ENCODE measurements at places on chromosomes 13 and 19. TPM values are rescaled to one million over a fixed set of nuclear protein-coding genes. Genes with fewer than 3 reads are reported as not detected.

GRCh38 chr19:4102339-4103079, 21.4 kb downstream of the MAP2K2 start:
- no peak overlapping the region for H3K27ac ChIP-seq
- no peak overlapping the region for H3K4me3 ChIP-seq
- H3K36me3 ChIP-seq = no peaks in the 10 kb centered on the region
- H3K27me3 ChIP-seq = no peaks in the 10 kb centered on the region
- H3K4me1 ChIP-seq = no peaks in the 10 kb centered on the region

Gene ZNF763
- total RNA-seq = 5.7 TPM

GRCh38 chr13:97225533-97225932, 3.4 kb downstream of the MBNL2 start:
- DNase-seq = no peak
- H3K27me3 ChIP-seq = no peaks in the 10 kb centered on the region
- H3K4me1 ChIP-seq = peaks cover 23% of the 10 kb centered on the region
- peak overlapping the region; percentile 54 for H3K4me3 ChIP-seq

Gene ANGPTL4
- total RNA-seq = 24.8 TPM

Gene FBXO46
- 18.4 TPM for total RNA-seq

Gene APLP1
- 8.6 TPM for total RNA-seq

- no peaks in the 10 kb centered on the region for H3K27me3 ChIP-seq
- no peak overlapping the region for H3K4me3 ChIP-seq
- H3K4me1 ChIP-seq = peaks cover 15% of the 10 kb centered on the region
Measured at GRCh38 chr13:76383676-76384461, 502.3 kb downstream of the KCTD12 start.

Gene OR10H2
- not detected for total RNA-seq

Gene GJA3
- total RNA-seq = 0.12 TPM

DNA sequence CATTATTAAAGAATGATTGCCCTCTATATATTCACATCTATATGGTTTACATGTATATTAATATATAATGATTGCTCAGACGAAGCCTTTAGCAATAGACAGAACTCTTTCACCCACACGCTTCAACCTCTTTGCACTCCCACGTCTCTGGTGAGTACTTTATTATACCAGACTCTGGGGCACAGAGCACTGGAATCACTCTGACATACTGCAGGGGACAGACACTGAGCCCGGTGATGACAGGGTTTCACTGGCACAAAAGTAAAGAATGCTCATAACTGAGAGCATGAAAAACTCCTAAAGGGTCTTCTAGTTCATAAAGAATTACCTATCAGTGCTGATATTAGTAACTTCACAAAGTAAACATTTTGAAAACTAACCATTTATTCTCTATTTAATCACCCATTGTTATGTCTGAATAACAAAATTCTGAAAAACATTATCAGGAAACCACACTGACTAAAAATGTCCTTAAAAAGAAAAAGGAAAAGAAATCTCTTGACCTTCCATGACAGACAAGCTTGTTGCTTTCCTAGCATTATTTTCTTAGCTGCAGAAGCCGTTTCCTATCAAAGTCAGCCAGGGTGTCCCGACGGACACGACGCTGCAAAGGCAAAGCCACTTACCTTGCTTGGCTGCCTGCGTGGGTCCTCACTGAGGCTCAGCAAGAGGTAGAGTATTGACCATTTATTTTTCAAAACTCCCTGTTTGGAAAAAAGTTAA, 29.1 kb downstream of the TUBGCP3 start:
- H3K27ac ChIP-seq = no peak overlapping the region
- H3K4me3 ChIP-seq = no peak overlapping the region
- no peaks in the 10 kb centered on the region for H3K27me3 ChIP-seq
- no peaks in the 10 kb centered on the region for H3K4me1 ChIP-seq
- H3K36me3 ChIP-seq = peaks cover 70% of the 10 kb centered on the region

DNA sequence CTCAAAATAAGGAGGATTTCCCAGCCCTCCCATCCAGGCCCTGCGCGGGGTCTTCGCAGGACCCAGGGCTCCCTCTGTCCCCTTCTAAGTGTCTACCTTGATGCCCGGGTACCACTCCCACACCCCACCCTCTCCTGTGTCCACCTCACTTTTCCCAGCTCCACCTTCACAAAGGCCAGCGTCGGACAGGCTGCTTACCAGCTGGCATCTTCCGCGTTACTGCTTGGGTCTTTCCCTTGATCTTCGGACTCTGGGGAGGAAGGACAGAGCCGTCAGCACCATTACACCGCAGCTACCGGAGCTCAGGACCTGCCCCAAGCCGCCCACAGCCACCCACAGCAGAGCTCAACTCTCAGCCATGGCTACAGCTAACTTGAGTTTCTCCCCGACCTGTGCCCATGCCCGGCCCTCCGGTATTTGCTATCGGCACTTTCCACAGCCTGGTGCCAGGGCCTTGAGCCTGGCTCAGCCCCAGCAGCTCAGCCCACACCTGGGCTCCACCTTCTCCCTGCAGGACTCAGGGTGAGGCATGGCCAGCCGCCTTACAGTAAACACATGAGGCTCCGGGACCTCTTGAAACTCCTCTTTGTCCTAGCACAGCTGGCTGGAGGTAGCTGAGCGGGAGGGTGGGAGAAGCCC, 3.8 kb downstream of the C13orf46 start:
- peak overlapping the region; percentile 76 for H3K27ac ChIP-seq
- peaks cover 8% of the 10 kb centered on the region for H3K36me3 ChIP-seq
- no peaks in the 10 kb centered on the region for H3K27me3 ChIP-seq
- peaks cover 6% of the 10 kb centered on the region for H3K4me1 ChIP-seq
- DNase-seq = peak; percentile 72

GRCh38 chr13:93774506-93774905, 547.9 kb downstream of the GPC6 start:
- no peak overlapping the region for H3K4me3 ChIP-seq
- no peaks in the 10 kb centered on the region for H3K36me3 ChIP-seq
- H3K27ac ChIP-seq = no peak overlapping the region
- no peaks in the 10 kb centered on the region for H3K27me3 ChIP-seq
- no peaks in the 10 kb centered on the region for H3K4me1 ChIP-seq
- DNase-seq = no peak

DNA sequence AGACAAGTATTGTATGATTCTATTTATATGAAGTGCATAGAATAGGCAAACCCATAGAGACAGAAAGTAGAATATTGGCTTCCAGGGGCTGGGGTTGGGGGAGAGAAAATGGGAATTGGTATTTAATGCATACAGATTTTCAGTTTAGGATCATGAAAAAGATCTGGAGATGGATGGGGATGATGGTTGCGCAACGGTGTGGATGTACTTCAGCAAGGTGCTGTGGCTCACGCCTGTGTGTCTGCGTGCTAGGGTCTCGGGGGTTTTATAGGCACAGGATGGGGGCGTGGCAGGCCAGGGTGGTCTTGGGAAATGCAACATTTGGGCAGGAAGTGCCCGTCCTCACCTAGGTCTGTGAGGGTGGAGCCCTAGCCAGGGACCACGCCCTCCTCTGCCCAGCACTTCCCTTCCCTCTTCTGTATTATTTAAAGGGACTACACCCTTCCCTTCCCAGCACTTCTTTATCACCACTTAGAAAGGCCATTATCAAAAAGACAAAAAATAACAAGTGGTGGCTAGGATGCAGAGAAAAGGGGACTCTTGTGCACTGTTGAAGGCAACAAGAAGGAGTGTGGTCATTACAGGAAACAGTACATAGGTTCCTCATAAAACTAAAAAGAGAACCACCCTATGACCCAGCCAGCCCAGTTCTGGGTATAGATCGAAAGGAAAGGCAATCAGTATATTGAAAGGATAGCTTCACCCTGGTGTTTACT, 29.0 kb downstream of the LILRB4 start:
- H3K27me3 ChIP-seq = no peaks in the 10 kb centered on the region
- H3K36me3 ChIP-seq = no peaks in the 10 kb centered on the region
- DNase-seq = no peak
- no peak overlapping the region for H3K4me3 ChIP-seq

DNA sequence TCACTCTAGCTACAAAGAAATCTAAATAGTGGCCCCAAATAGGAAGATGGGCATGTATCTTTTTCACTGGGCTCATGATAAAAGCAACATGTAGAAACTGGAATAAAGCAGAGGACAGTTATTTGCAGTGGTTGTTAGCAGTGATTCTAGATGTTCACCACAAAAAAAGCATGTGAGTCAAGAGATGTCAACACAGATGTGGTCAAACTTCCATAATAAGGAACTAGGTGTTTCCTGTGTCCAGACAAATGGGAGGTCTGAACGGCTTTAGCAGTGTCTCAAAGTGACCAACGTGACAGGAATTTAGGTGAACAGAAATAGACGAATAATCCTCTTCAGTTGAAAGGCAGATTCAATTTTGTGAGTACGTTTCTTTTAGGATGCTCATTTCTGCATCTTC, 162.7 kb downstream of the TBC1D4 start:
- H3K27me3 ChIP-seq = no peaks in the 10 kb centered on the region
- no peak overlapping the region for H3K27ac ChIP-seq
- no peak for DNase-seq
- H3K4me3 ChIP-seq = no peak overlapping the region
- H3K4me1 ChIP-seq = peaks cover 5% of the 10 kb centered on the region
- H3K36me3 ChIP-seq = no peaks in the 10 kb centered on the region

GRCh38 chr19:44974857-44975256, 19.7 kb downstream of the CLPTM1 start:
- H3K27me3 ChIP-seq = no peaks in the 10 kb centered on the region
- H3K4me1 ChIP-seq = no peaks in the 10 kb centered on the region
- no peak for DNase-seq

DNA sequence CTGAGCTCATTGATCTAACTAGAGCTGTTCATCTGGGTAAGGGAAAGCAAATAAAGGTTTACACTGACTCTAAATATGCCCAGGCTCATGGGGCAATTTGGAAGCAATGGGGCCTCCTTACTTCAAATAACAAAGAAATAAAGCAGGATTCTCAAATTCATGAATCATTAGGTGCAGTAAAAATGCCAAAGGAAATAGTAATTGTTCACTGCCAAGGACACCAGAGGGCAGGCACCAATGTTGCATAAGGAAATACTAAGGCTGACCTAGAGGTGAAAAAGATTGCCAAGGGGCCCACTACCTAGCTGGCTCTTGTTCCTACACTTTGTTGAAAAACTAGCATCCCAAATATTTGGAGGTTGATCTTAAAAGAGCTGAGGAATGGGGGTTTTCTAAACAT, 1686.7 kb upstream of the MIR17HG start:
- no peak overlapping the region for H3K4me3 ChIP-seq
- no peak overlapping the region for H3K27ac ChIP-seq
- H3K27me3 ChIP-seq = no peaks in the 10 kb centered on the region
- H3K36me3 ChIP-seq = no peaks in the 10 kb centered on the region
- no peak for DNase-seq

Gene TSSK6
- total RNA-seq = 1.4 TPM

- H3K27me3 ChIP-seq = peaks cover 100% of the 10 kb centered on the region
- H3K4me1 ChIP-seq = peaks cover 15% of the 10 kb centered on the region
- no peak overlapping the region for H3K27ac ChIP-seq
- no peak overlapping the region for H3K4me3 ChIP-seq
- no peak for DNase-seq
Measured at GRCh38 chr13:99992949-99993351, 11.4 kb downstream of the ZIC2 start.

- no peaks in the 10 kb centered on the region for H3K27me3 ChIP-seq
- no peak overlapping the region for H3K27ac ChIP-seq
- H3K4me1 ChIP-seq = peaks cover 2% of the 10 kb centered on the region
- H3K4me3 ChIP-seq = no peak overlapping the region
- no peak for DNase-seq
- H3K36me3 ChIP-seq = no peaks in the 10 kb centered on the region
Measured at GRCh38 chr13:52955472-52955874, 73.1 kb upstream of the OLFM4 start.

Gene CCDC106
- 15.1 TPM for total RNA-seq

DNA sequence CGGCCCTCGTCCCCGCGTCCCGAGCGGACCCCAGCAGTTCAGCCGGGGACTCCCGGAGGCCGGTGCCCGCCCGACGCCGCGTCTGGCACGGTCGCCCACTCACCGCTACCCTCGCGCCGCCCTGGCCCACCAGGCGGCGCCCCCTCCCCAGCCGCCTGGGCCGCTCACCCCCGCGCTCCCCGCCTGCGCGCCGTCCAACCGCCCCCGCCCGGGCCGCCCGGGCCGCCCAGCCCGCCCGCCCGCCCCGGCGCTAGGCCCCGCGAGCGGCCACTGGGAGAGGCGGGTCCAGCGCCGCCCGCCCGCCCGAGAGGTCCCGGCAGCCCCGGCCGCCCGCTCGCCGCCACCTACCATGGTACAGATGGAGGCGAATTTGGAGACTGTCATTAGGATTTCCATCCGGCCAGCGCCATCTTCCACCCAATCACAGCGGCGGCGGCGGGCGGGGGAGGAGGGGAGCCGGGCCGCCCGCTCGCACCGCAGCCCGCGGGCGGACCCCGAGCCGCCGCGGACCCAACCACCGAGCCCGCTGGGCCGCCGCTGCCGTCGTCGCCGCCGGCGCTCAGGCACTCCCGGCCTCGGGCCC, at the start of gene USP12:
Gene USP12 (minus strand): TSS at position 568 of the 583 bp plus-strand sequence. CDS start 172 bp downstream, at position 396.
- no peaks in the 10 kb centered on the region for H3K36me3 ChIP-seq
- peak; percentile 62 for DNase-seq
- peak within 1 kb of the TSS; percentile 62 for H3K4me3 ChIP-seq
- H3K27ac ChIP-seq = peak within 1 kb of the TSS; percentile 93
- no peaks in the 10 kb centered on the region for H3K27me3 ChIP-seq

Gene SIGLECL1
- not detected for total RNA-seq

DNA sequence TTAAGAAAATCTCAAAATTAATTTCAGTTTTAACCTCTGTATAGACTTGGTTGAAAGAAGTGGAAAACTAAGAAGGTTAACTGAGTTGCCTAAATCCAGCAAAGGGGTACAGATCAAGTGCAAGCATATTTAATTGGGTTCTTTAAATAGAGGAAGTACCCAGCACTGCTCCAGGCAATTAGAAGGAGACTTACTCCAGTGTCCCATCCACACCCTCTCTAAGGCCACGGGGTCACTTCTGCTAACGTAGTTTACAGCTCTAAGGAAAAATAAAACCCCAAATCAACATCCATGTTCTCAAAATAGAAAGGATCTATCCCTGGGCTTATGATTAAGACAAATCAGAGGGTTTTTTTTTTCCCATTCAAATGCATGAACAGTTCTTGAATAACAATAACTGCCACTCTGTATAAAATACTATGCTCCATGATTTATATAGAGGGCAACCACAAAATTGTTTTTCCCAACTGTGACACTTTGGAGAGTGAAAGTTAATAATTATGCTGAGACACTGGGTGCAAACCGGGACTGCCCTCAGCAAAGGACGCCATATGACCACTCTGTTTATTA, 4.6 kb downstream of the FRY start:
- no peaks in the 10 kb centered on the region for H3K4me1 ChIP-seq
- no peak overlapping the region for H3K4me3 ChIP-seq
- no peaks in the 10 kb centered on the region for H3K36me3 ChIP-seq

Gene ZNF382
- total RNA-seq = 3.4 TPM

Gene ZNF223
- 5.0 TPM for total RNA-seq

Gene SELENOV
- not detected for total RNA-seq

Gene HCN2
- total RNA-seq = 0.38 TPM
